ENCODE measurements at places on chromosomes 6 and 20.
A peak's percentile ranks its signal among the peaks of the same experiment; 100 is the strongest.

- DNase-seq, result no peak
- H3K27me3 ChIP-seq, result no peaks in the 10 kb centered on the region
- H3K4me3 ChIP-seq, result peak overlapping the region; percentile 88
- H3K36me3 ChIP-seq, result no peaks in the 10 kb centered on the region
- no peak overlapping the region for H3K27ac ChIP-seq
Observed at GRCh38 chr6:144064402-144065212, 30.8 kb downstream of the SF3B5 start.

- H3K27ac ChIP-seq, result peak overlapping the region; percentile 97
- peaks cover 50% of the 10 kb centered on the region for H3K4me1 ChIP-seq
- no peaks in the 10 kb centered on the region for H3K27me3 ChIP-seq
Observed at GRCh38 chr20:47810721-47811347, 25.6 kb upstream of the SULF2 start.

- peaks cover 9% of the 10 kb centered on the region for H3K4me1 ChIP-seq
- H3K27me3 ChIP-seq, result no peaks in the 10 kb centered on the region
- no peak overlapping the region for H3K4me3 ChIP-seq
- no peak for DNase-seq
Observed at GRCh38 chr20:50129662-50130355, 16.9 kb upstream of the UBE2V1 start.

DNA sequence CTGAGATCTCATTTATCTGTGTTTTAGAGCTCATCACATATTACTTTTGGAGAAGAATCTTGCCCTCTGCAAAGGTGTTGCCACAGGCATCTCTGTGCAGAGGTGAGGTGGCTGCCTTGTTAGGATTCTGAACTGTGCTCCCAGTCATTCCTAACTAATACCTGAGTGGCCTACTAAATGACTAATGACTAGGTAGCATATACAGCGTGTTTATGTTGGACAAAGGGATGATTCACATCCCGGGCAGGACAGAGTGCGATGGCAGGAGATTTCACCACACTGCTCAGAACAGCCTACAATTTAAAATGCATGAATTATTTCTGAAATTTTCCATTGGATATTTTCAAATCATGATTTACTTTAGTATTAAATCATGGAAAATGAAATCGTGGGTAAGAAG lies 23.1 kb upstream of the CGA start:
- peak; percentile 72 for DNase-seq
- no peaks in the 10 kb centered on the region for H3K36me3 ChIP-seq
- peaks cover 3% of the 10 kb centered on the region for H3K27me3 ChIP-seq
- H3K27ac ChIP-seq, result no peak overlapping the region
- H3K4me1 ChIP-seq, result peaks cover 6% of the 10 kb centered on the region

DNA sequence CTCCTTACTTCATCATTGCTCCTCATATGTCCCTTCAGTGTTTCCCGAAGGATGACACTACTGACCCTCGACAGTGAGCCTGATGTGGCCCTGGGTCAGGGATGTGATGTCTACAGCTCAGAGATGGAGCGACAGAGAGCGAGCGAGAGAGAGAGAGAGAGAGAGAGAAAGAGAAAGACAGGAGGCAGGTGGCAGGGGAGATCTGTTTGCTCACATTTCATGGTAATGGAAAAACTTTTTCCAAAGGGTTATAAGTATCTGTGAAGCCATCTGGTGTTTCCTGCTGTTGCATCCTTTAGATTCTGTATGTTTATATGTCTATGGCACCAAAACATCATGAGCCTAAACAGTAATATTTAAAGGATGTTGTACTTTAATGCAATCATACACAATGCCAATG lies 77.2 kb downstream of the PPP1R3G start:
- H3K27me3 ChIP-seq, result no peaks in the 10 kb centered on the region
- no peak overlapping the region for H3K27ac ChIP-seq
- no peak for DNase-seq
- H3K4me3 ChIP-seq, result no peak overlapping the region
- H3K36me3 ChIP-seq, result no peaks in the 10 kb centered on the region

GRCh38 chr6:38827024-38827423 lies 111.9 kb downstream of the DNAH8 start:
- no peak overlapping the region for H3K27ac ChIP-seq
- H3K4me3 ChIP-seq, result no peak overlapping the region
- no peaks in the 10 kb centered on the region for H3K4me1 ChIP-seq
- DNase-seq, result no peak
- H3K36me3 ChIP-seq, result no peaks in the 10 kb centered on the region
